Activated T-cell treated with anti-CD3 and anti-CD28 coated beads for 4 hours (primary cell): ENCODE measurements at places on chromosomes 7 and 10.

- DNase-seq = no peak
Observed at GRCh38 chr7:23334482-23335056, 35.4 kb downstream of the MALSU1 start.

GRCh38 chr10:57983281-57983791 is 284.4 kb downstream of the IPMK start:
- DNase-seq = no peak

GRCh38 chr7:37448011-37448635 is 541 bp downstream of the ELMO1 start:
- peak; percentile 43 for DNase-seq

GRCh38 chr10:25704622-25705021 is 229.4 kb upstream of the MYO3A start:
- DNase-seq = no peak

GRCh38 chr7:121807078-121807477 is 65.9 kb upstream of the PTPRZ1 start:
- no peak for DNase-seq

DNA sequence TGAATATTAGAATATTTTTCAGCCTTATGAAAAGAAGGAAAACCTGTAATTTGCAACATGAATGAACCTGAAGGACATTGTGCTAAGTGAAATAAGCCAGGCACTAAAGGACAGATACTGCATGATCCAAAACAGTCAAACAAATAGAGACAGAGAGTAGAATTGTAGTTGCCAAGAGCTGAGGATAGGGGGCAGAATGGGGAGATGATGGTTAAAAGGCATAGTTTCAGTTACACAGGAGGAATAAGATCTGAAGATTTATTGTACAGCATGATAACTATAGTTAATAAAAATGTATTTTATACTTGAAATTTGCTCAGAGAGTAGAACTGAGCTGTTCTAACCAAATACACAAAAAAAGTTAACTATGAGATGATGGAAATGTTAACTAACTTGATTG is 149.0 kb upstream of the TMEM106B start:
- no peak for DNase-seq

DNA sequence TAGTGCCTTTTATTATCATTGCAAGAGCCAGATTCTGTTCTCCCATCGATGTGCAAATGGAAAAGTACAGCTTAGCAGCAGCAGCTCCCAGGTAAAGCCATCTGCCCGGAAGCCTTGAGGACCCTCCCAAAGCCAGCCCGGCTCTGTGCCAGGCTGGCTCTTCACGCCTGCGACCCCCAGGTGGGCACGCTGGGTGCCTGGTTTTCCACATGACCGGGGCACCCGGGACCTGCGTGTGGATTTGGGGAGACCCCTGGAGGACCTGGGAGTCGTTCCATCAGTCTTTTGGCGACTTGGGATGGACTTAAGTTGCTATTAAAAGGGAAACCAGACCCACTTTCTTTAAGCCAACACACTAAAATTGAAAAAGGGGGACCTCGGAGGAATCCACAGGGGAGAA is 196.5 kb downstream of the ZNF438 start:
- no peak for DNase-seq

DNA sequence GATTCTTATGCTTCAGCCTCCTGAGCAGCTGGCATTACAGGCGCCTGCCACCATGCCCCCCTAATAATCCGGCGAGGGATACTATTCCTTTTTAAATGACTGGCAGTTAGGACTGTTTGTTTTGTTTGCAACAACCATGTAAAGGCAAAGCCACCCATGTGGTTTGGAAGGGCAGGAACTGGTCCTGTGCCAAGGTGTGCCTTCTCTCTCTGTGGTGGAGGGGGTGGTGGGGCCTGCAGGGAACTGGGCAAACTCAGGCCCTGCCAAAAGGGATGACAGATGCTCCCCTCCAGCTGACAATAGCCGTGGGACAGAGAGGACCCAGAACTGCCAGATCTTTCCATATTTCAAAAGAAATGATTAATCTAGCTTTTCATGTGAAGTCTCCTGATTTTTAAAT is 23.5 kb upstream of the WAPL start:
- no peak for DNase-seq

DNA sequence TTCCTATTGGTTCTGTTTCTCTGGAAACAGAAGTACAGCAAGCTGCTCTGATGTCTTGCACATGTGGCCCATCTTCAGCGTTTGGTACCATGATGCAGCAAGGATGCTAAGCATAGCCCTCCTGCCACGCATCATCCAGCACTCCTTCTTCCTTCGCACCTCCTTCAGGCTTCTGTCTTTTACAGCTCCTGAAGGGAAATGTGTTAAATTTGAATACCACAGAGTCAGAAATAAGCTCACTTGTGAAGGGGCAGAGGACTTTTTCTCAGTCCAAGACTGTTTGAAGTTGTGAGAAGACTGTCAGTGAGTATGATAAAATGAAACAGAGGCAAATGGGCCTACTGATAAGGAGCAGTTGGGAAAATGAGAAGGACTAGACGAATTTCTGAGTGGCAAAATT is 20.7 kb downstream of the TSPAN13 start:
- no peak for DNase-seq

GRCh38 chr10:134247-135131 is 766 bp upstream of the ZMYND11 start:
- peak; percentile 17 for DNase-seq

- no peak for DNase-seq
Observed at GRCh38 chr7:51518646-51519045, 202.0 kb upstream of the COBL start.

GRCh38 chr10:28717656-28718201 is 40.4 kb downstream of the BAMBI start:
- DNase-seq = no peak

DNA sequence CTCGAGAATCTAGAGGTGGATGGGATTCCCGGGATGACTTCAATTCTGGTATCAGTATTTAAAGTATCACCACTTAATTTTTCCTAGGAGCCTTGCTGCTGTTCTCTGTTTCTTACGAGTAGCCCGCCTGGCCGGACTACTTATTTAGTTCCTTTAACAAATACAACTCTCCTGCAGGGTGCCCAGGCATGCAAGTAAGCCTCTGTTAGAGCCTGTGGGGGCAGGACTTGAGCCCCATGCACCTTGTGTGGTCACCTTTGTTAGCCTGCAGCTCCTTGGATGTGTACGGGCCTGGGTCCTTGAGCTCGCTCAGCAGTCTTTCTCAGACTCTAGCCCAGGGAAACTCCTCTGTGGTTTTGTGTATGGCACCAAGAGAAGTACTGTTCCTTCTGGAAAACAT is 16.1 kb downstream of the EIF4H start:
- DNase-seq = no peak

DNA sequence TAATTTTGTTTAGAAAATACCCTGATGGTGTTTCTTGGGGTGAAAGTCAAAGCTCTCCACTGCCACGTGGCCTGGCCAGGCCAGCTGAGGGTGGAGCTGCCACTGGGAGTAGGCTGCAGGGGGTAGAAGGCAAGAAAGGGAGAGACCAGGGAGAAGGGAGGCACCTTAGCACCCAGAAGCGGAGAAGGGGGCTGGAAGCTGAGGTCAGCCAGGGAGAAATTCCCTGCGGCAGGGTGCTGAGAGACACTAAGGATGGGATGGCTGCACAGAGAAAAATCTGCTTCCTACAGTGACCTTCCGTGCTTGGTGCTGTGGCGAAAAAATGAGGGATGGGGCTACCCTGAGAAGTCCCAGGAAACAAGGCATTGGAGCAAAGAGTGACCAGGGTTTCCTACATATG is 143.7 kb downstream of the SLIT1 start:
- no peak for DNase-seq

- no peak for DNase-seq
Observed at GRCh38 chr10:86967481-86967941, 771 bp upstream of the ADIRF start.

GRCh38 chr7:69130396-69130795 is 467.9 kb upstream of the AUTS2 start:
- no peak for DNase-seq

DNA sequence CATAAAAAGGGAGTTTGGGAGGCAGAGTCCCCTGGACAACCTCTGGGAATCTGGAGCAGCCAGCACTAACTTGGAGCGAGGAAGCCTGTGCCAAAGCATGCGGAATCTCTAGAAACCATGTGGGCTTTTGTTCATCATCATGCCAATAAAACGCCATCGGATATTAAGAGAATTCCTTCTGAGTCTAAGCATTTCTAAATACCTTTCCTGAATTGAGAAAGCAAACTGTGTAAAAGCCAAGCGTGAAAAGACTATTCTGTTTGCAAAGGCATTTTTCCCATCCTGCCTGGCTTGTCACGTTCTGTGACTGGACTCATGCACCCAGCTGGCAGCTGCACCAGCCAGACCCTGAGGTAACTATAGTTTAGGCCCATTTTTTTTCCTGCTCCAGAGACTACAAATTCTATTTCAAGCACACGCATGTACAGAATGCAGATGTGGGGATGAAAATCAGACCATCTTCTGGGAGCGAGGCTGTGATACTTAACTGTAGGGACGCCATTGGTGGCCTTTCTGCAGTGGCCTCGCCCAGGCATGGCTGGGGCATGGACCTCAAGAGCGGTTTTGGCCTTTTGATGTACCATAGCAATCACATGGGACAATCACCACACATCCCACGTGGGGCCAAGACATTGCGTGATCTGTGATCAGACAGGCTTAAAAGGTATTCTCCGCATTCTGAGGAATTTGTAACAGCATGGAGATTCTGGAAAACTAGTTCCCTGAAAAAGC is 218.9 kb downstream of the KIAA1217 start:
- DNase-seq = no peak

DNA sequence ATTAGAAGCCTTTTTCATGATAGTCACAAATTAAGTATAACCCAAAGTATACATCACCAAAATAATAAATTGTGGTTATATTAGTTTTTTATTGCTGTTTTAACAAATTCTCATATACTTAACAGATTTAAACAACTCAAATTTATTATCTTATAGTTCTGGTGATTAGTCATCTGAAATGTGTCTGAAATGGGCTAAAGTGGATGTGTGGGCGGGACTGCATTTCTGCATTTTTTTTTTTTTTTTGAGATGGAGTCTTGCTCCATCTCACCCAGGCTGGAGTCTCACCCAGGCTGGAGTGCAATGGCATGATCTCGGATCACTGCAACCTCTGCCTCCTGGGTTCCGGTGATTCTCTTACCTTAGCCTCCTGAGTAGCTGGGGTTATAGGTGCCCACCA is 891.5 kb upstream of the CELF2 start:
- DNase-seq = no peak

DNA sequence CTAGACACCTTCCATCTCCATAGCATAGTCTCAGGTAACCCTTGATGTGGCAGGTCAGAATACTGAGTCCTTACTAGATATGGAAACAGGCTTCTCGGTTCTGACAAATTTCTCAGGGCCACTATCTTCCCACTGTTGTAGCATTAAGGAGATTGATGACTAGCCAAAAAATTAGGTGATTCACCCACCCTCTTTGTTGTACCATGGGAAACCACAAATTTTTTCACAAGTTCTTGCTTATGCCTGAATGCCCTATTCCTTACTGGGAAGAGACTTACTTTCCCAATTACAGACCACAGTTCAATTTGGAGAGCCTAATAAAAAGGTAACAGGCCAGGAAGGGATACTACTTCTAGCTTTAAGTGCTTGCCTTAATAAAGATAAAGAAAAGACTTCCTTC is 948.8 kb downstream of the GRM8 start:
- DNase-seq = no peak

DNA sequence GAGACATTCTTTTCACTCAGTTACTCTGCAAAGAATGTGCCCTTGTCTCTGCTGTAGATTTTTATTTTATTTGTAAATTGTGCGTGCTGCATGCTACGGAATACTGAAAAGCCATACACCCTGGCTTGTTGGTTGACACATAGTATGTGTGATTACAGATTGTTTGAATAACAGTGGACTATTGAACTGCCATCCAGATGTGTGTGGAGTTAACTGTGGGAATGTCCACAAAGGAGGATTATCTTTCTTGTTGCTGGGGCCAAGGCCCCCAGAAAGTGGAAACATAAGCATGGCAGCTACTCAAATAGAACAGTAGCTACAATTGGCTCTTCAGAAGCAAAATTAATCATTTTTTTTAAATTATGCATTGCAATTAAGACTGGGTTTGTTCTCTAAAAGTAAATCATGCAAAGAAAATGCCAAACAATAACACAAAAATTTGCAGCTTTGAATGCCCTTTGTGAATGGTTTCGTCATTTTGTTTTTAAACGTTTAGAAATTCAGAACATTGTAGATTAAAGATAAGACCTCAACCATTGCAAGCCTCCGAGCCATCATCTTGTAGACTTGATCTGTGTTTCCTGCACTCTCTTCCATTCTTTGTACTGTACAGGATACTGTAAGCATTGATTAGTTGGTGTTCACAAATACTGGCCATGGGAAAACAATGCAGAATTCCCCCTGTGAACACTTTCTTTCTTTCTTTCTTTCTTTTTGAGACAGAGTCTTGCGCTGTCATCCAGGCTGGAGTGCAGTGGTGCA is 210.3 kb upstream of the TCF7L2 start:
- DNase-seq = no peak
